ENCODE measurements at places on chromosomes 5 and 9.

GRCh38 chr5:52830650-52831049, 42.9 kb downstream of the ITGA1 start:
- DNase-seq = no peak

DNA sequence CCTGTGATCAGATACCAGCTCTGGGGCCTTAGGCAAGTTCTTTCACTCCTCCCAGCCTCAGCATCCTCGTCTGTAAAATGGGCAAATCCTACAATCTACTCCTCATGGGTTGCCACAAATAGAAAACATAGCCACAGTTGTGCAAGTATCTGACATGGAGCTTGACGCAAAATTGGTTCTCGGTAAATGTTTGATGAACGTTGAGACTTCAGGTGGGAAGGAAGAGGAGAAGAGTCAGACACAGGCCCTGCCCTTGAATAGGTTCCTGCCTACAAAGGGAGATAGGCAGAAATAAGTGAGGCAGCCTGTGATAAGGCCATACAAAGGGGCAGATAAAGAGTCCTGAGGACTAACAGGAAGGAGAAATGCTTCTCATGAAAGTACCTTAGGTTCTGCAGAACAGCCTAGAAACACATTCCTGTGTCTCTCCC, 26.1 kb upstream of the CPEB4 start:
- DNase-seq = no peak

DNA sequence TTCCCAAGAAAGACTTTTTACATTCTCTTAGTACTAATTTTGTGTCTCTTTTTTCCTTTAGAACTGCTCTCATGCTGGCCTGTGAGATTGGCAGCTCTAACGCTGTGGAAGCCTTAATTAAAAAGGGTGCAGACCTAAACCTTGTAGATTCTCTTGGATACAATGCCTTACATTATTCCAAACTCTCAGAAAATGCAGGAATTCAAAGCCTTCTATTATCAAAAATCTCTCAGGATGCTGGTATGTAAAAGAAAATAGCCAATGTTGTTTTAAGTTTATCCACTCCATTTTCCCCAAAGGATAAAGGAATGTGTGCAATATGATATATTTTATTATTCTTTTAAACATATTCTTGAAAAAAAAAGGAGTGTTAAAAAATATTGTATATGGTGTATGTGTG, 27.3 kb upstream of the TTC23L start:
- no peak for DNase-seq

DNA sequence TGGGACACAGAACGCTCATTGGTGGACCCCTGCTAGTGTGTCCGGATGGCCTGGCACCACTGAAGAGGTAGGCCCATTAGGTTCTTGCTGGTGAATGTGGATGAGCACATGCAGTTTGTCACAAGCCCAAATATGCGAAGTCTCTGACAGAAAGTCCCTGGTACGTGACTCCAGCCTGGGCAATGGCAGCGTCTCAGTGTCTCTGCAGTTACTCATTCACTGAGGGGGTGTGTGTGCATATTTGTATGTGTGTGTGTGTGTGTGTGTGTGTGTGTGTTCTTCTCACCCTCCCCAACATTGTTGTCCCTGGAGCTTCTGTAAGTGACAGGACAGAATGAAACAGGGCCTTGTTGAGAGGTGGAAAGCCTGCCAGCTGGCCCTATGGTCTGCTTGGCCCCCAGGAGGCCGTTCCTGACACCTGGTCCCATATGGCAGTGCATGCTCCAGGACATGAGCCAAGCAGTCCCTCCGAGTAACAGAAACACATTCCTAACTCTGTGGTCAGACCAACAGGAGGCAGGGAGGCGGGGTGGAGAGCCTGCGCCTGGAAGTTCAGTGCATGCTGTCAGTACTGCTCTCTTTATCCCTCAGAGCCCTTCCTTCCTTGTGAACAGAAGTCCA, 169.9 kb downstream of the SLC28A3 start:
- no peak for DNase-seq

DNA sequence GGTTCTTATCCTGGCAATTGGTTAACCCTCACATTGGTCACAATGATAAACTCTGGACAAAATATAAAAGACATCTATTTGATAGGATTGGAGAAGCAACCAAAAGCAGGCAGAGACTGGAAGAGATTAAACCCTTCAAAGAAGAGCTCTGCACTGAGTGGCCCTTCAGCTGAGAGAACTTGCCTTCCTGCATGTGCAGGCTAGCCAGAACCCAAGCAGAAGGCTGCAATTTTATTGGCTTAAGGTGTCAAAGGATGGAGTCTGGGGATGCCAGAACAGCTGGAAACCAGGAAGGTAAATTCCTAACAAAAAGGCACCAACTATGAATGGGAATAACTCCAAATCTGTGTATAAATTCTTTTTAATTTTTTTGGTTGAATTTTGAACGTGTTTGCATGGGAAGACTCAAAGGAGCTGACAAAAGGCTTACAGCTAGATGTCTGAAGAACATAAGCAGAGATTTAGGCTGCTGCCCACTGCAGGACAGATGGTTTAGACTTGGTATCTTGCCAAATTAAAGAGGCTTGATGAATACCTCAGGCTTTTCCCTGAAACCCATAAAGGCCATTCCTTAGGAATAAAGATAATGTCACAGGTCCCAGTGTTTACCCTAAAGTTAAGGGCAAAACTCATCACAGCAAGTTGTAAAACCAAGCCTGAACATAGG, 66.3 kb downstream of the NR2F1 start:
- DNase-seq = no peak

DNA sequence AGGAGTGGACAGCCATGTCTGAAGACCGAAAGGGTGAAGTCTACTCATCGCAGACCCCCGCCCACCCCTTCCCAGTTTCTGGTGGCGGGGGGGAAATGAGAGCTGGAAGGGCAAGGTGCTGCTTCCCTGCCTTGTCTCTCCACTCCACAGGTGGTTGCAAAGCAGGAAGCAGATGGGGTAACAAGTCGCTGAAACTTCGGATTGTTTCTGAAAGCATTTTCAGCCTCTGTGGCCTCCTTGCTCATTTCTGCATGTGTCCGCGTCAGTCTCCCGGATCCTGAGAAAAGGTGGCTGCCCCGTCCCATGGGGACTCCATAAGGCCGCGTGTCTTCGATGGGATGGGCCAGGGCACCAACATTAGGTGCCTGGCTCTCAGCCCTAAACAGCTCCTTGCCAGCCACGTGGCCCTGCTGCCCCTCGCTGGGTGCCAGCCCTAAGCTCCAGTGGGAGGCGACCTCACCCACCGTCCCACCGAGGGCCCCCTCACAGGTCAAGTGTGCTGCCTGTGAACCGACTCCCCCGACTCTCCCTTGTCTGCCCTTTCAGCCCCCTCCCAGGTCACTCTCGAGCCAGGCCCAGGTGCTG, 971 bp downstream of the PHYKPL start:
- DNase-seq = no peak

DNA sequence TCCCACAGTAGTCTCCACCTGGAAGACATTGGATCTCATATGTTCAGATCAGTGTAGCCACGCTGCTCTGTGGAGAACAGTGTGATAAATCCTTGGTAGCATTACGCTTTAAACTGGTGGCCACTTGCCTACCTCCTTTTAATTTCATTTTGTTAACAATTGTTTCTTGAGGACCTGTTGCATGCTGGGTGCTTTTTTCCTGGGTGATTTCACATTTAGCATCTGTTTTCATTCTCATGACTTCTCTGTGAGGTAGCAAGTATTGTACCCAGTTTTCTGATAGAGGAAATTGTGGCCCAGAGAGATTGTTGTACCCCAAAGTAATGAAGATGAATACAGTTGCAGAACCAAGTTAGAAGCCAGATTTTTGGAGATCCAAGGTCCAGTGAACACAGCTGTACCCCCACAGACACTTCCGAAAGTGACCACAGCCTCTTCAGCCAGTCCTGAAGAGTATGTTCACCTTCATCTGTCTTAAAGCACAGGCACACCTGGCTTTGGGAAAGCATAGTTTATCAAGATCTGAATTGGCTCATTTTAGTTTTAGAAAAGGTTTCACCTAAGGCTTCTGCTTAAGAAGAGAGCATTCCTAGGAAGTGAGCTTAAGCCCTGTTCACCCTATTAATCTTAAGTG, 75.2 kb downstream of the F2RL2 start:
- no peak for DNase-seq

DNA sequence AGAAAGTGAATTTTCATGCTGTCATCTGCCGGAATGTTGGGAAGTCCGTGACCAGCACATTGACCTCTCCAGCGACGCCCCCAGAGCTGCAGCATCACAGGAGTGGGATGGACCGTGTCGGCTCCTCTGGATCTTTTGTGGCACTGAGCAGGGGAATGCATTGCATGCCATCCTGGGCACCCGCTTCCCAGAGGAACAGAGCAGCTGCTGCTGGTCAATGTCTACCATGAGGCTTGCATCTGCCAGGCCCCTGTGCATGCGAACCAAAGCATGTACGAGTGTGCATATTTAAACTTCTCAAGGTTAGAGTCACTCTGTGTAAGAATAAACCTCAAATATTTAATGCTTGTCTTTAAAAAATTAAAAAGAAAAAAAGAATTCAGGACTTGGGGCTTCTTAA, 414.8 kb downstream of the GADD45G start:
- DNase-seq = no peak

- no peak for DNase-seq
Observed at GRCh38 chr5:33244441-33245150, 196.2 kb upstream of the TARS1 start.

Data from LNCaP clone FGC (cell line).